ENCODE measurements at places on chromosomes 2 and 18.

DNA sequence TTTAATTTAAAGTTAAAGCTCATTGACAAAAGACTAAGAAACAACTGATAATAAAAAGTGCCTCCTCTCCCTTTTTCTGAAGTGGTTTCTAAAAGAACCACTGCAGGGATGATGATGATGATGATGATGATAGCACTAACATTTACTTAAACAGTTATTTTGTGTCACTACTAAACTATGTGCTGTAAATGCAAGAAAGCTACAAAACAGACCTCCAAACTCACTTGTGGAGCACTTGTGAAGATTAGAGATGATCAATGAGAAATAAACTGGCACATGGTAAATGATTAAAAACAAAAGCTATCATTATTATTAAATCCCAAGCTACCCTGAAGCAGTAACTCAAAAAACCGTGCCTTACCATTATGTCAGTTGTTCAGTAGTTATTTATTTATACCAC lies 88.7 kb downstream of the SLC8A1 start:
- DNase-seq, result no peak

DNA sequence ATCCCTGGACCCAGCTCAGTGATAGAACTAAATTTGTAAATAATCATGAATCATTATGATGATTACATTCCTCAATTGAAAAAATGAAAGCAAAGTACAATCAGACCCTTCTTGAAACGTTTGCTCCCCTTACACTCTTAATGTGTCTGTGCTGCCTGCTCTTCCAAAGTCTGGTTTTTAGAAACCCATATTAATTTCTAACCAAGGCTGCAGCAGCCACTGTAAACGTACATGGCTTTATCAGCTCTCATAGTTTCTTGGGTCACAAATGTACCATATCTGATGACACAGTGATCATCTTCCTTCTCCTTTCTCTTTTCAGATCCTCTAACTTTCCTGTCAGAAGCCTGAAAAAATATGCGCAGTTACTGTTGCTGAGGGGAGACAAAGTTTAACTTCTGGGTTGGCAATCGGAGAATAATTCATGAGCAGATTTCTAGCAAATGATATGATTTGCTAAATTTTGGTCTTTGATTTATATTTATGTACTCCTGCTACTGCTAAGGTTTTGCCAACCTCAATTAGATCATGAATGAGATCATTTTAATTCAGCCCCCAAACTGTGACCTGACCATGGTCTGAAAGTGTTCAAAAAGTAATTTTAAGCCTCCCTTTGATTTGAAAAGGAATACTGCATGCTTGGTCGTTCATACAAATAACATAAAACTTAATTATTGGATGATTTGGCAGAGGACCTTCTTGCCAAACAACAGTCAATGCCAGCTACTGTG lies 12.3 kb downstream of the ZEB2 start:
- no peak for DNase-seq

- no peak for DNase-seq
Measured at GRCh38 chr2:130898553-130898952, 61.8 kb downstream of the ARHGEF4 start.

DNA sequence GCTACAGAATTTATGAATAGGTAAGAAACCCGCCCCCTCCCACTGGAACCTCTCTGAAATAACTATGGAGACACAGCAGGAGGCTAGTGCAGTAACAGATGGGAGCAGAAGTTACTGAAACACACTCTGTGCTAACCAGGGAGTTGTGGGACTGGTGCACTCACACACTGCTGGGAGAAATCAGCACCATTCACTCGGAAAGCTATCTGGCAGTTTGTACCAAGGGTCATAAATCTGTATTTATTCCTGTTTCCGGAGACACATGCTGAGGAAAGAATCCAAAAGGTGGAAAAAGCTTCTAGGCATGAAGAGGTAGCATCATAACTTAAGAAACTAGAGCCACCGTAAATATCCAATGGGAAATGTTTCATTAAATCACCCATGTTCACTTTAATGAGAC lies 39.9 kb downstream of the TGFA start:
- DNase-seq, result no peak

DNA sequence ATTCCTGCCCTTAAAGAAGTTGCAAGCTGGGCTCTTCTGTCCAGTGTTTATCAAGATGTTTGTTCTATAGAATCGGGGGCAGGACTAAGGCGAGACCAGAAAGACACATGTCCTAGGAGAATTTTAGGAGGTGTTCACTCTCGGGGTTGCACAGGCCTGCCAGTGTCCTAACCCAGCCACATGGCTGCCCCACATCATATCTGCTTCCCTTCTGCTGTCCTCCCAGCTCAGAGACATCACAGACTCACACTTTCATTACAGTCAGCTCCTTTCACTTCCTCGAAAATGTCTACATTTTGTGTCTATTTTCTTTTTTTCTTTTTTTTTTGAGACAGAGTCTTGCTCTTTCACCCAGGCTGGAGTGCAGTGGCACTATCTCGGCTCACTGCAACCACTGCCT lies 10.7 kb upstream of the MRO start:
- DNase-seq, result no peak

GRCh38 chr2:151770995-151771394 lies 36.7 kb upstream of the NEB start:
- no peak for DNase-seq

DNA sequence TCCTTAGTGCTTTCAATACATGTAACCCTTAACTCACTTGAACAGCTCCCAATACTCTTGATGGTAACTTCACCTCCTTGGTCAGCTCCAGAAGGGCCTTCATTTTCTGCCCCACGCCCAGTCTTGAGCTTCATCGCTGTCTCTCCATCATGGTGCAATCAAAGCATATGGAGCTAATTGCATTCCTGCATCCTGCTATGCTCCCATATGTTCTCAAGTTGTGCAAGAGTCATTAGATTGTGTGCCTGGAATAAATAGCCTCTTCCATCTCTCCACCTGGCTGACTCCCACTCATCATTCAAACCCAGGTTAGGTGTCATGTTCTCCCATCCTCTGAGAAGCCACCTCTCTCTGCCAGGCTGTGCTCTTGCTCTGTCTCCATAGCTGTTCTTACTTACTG lies 364.5 kb upstream of the RGPD4 start:
- DNase-seq, result no peak

- DNase-seq, result no peak
Measured at GRCh38 chr2:69309351-69310110, 77.5 kb downstream of the GFPT1 start.

DNA sequence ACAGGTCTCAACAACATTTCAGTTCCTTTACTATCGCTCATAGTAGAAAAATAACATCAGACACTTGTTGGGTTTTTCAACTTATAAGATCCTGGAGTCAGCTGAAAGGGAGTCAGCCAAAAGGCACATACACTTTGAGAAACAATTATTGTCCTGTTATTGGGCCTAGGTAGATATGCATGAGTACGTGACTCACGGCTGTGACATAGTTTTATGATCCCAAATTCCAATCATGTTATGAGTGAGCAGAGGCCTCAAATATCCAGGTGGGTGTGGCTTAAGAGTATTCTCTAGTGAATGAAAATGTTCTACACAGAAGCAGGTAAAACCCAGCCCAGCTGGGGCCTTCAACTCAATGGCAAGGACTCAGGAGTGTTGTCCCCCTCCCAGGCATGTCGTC lies 27.2 kb downstream of the SERPINB8 start:
- no peak for DNase-seq

- no peak for DNase-seq
Measured at GRCh38 chr2:85888020-85888683, 638 bp downstream of the ST3GAL5 start.

GRCh38 chr2:239666855-239667376 lies 266.1 kb upstream of the HDAC4 start:
- DNase-seq, result no peak

DNA sequence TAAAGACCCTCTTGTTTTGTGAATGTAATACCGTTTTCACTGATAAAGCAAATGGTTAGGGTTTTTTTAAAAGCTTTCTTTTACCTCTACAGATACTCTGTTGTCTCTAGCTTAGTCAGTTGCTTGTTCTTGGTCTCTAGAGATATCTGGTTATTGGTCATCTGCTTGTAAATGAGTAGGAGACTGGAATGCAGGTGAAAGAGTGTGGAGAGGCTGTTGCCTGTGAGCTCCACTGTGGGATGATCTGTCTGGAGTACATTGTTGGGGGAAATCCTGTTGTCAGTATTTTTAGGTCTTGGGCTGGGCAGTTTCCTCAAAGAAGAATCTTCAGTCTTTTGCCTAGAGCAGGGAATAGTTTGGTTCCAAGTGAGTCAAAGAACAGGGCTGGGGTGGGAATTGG lies 67.7 kb downstream of the SMCHD1 start:
- DNase-seq, result no peak

DNA sequence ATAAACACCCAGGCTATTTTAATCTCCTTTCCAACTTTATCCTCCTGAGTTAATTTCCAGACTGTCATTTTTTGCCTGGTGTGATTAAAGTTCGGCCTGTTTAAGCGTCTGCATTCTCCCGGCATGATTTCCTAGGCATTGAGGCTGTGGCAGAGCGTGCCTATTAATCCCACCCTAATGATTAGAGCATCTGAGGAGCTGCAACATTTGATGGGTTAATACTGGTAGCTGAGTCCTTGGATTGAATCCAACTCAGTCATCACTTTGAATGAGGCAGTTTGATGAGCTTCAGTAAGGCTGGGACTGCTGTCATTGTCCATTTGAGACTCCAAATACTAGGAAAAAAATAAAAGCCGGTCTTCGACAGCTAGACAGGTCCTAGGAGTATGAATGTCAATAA lies 882.5 kb downstream of the SLC4A3 start:
- no peak for DNase-seq

DNA sequence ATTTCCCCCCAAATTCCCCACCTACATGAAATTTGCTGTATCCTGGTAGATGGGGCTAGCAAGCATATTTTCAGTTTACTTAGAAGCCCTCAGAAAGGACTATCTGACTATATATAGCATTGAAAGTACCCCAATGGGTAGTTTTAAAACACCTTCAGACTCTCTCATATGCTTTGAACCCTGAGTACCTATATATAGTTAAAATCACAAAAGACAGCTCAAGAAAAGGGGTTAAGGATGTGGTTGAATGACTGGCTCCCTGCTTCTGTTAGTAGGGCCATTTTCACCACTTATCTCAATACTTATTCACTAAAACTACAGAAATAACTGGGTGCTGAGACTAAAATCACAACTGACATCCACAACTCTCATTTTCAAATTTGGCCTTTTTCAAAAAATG lies 18.5 kb downstream of the WDPCP start:
- DNase-seq, result no peak

- no peak for DNase-seq
Measured at GRCh38 chr2:45649462-45649857, 2.0 kb upstream of the PRKCE start.

GRCh38 chr2:232927793-232928550 lies 57.9 kb downstream of the SNORC start:
- no peak for DNase-seq

DNA sequence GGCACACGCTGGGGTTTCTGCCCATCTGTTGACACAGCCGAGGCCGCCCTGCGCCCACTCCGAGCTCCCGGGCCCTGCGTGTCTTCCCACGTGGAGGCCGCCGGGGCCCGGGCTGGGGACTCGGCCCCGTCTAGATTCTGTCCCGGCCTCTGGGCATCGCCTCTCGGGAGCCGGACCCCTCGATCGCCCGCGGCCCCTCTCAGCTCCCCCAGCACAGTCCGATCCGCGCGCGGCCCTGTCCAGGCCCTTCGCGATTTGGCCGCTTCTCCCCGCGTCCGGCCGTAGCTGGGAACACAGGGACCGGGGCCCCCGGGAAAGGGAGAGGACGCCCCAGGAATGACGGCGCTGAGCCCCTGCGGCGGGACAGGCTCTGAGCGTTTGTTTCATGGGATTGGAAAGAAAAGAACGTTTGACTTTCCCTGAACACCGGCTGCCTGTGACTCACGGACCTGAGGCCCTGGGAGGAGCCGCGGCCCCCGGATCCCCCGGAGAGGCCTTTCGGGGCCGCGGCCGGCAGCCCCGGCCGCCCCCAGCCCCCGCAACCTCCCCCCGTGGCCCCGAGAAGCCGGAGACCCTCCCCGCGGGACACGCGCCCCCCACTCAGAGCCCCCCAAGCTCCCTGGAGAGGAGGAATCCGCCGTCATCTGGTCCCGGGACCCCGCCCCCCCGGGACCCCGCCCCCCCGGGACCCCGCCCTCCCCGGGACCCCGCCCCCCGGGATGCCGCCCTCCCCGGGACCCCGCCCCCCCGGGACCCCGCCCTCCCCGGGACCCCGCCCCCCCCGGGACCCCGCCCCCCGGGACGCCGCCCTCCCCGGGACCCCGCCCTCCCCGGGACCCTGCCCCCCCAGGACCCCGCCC lies 62.7 kb upstream of the CTDP1 start:
- no peak for DNase-seq

- DNase-seq, result no peak
Measured at GRCh38 chr2:235496239-235496621, 2.4 kb downstream of the AGAP1 start.

- DNase-seq, result no peak
Measured at GRCh38 chr18:66682855-66683322, 79.0 kb upstream of the CDH19 start.

- DNase-seq, result no peak
Measured at GRCh38 chr18:47557160-47557559, 305.7 kb upstream of the SKOR2 start.

GRCh38 chr2:30223413-30223874 lies 7.9 kb upstream of the LBH start:
- DNase-seq, result no peak

DNA sequence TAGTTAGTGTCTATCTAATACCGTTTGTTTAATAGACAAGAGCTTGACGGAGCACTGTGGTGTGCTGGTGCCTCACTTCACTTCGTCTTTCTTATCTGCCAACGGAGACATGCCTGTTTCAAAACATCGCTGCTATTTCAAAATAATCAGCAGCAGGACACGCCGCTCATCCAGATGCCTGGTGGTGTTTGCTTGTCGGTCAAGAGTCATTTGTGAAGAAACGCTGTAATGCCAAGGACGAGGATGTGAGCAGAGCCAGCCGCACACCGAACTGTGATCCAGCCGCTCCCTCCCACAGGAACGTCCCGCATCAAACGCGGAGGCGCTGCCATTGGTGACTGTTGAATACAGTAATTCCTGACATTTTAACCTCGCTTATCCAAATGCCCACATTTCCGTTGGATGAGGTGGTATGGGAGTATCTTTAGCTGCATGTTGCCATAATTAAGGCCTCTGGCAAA lies 432.4 kb downstream of the FBXO15 start:
- DNase-seq, result no peak

DNA sequence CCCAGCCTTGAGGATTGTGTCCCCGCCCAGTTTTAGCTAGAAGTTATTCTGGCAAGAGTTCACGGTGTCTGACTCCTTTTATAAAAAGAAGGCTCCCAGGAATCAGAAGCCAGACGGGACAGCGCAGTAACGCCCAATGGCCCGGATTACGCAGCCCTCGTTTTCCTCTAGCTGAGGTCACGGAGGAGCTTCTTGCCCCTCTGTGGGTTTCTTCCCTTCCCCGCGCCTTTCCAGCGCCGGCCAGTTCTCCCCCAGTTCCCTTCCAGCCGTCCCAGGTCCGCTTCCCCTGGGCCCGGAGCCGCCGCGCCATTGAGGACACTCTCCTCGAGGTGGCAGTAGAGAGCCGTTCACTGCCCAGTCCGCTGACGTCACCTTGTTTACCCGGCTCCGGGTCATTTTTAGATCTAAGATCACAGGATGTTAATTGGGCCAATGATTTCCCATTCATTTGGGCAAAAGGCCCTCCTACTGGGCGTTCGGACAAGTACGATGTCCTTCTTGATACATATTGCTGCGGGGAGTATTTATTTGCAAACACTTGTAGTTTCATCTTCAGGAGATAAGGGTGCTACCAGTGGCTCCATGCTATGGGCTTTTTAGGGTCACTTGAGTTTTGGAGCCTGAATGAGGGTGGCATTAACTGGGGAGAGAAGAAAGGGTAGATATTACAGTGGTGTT lies 81.5 kb upstream of the PPM1B start:
- peak; percentile 8 for DNase-seq

GRCh38 chr2:144215207-144215606 lies 304.7 kb downstream of the ZEB2 start:
- no peak for DNase-seq

GRCh38 chr2:168948621-168949212 lies 47.6 kb downstream of the G6PC2 start:
- no peak for DNase-seq
